CD4-positive, alpha-beta T cell treated with Interleukin-17A for 1 hour (primary cell): ENCODE measurements at places on chromosomes 2 and 18.

GRCh38 chr18:48725562-48725961 is 186.7 kb downstream of the CTIF start:
- no peak for DNase-seq

DNA sequence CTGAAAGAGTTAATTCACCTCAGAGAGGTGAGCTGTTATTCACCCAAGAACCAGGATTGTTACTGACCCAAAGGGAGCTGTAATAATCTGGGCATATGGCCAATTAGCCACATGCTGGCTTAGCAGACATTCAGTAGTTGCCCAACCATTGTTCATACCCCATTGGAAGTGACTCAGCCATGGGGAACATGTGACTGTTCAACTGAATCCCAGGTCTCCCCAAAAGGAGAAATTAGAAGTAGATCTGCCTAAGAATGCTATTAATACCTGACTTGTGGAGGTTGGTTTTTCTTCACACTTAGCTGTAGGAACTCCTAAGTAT is 272.6 kb upstream of the UBE2E3 start:
- DNase-seq = no peak

GRCh38 chr2:66252109-66252508 is 182.8 kb upstream of the MEIS1 start:
- no peak for DNase-seq

DNA sequence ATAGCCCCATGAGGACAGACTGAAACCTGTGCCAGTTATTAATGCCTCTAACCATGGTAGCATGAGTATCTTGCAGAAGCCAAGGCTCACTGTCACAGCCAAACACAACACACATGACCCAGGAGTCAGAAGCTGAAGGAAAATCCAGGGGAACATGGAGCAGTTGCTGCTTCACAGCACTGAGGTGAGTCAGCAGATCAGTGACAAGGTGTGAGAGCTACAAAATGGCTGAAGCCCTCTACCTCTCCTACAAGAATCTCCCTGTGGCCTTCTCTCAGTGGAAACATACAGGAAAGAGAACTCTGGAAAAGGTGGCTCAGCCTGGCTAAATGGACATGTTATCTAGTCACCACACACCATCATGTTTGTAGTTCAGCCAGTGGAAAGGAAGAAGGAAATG is 93.5 kb downstream of the NAB1 start:
- no peak for DNase-seq

DNA sequence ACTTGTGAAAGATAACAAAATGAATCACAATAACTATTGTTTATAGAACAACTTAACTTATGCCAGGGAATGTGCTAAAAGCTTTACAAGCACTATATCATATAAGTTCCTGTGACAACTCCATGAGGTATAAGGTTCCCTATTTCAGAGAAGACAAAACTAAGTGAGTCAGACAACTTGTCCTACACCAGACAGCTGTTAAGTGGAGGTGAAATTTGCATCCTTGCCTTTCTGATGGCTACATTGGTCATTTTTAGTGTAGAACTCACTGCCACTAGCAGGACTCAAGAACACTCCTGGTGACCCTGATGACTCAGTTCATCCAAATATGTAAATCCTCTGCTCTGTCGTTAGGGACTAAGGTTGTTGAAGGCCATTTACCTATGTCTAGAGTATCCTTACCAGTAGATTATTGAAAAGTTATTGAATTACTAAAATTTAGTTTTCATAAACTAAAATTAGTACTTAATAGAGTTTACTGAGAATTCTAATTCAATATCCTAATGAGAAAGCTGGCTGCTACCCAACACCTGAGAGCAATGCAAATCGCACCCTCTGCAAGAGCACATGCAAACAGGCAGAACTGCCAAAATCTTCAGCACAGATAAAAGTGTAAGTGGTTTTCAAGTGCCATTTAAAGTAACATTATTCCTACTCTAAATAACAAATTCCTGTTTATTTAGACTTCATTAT is 636.2 kb downstream of the NRXN1 start:
- DNase-seq = no peak
